HFFc6 (cell line): ENCODE measurements at places on chromosomes 4 and X. TPM values are rescaled to one million over a fixed set of nuclear protein-coding genes. Genes with fewer than 3 reads are reported as not detected.

- no peak for DNase-seq
Observed at GRCh38 chrX:135009838-135010237, 12.5 kb downstream of the RTL8B start.

Gene RHOXF2
- not detected in 2 replicates for total RNA-seq

- peak; percentile 23 for DNase-seq
Observed at GRCh38 chr4:109826719-109827118, 1.1 kb upstream of the RRH start.

DNA sequence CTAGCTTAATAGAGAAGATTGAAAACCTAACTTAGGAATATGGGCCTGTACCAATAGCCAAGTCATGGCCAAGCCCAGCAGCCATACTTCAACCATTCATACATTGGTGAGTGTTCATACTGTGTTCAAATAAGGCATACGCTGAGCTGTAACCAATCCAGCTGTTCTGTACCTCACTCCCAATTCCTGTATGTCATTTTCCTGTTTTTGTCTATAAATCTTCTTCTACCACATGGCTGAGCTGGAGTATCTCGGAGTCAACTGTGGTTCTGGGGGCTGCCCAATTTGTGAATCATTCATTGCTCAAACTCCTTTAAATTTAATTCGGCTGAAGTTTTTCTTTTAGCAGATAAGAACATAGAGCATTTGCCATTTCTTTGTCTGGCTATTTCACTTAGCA, 195.3 kb upstream of the ANKRD50 start:
- peak; percentile 84 for DNase-seq

GRCh38 chr4:107564326-107564725, 155.7 kb downstream of the PAPSS1 start:
- DNase-seq, result no peak

GRCh38 chr4:152951348-152951747, 15.2 kb downstream of the FHDC1 start:
- DNase-seq, result no peak

DNA sequence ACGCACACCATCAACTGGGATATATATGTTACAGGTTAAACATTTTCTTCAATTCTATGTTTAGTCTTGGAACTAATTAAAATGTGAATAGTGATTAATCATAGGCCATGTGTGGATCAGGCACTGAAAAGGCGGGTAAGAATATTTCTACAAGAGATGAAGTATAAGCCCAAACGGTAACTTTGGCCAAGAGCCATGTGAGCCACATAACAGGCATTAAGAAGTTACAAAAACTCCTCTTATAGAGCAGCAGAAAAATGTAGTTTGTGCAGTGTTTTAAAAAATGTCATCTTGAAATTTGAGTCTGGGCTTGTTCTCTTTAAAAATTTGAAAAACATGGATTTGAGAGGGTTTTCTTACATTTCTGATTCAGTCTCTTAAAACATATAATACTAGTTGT, 521.8 kb upstream of the DIPK2B start:
- DNase-seq, result no peak

- no peak for DNase-seq
Observed at GRCh38 chrX:133473451-133473850, 58.2 kb upstream of the GPC4 start.

DNA sequence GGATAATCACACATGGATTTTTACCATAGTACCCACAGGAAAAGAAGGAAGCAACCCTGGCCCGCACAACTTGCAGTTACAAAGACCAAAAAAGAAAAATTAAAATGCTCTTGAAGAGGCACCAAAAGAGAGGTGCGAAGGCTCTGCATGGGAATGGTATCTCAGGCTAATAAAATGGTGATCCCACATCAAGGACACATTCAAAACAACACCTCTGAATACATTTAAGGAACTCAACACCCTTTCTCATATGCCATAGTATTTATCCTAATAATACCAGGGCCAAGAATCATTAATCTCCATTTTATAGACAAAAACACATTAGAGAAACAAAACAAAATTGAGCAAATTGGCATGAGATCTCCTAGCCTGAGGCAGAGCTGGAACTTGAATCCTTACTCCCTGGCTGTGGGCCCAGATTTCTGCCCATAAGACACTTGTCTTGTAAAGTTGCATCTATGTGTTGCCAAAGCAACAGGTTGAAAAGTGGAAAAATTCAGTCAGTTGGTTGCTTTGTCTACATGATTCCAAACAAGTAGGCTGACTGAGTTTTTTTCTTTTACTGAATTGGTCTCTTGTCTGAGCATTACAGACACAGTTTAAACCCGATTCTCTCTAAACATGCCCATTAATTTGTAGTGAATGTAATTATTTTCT, 33.5 kb downstream of the GUCY2F start:
- DNase-seq, result no peak

- DNase-seq, result no peak
Observed at GRCh38 chr4:39032218-39033085, at the start of gene TMEM156. TSS of gene TMEM156 (minus strand) at chr4:39032409. CDS start at chr4:39032313, 96 bp downstream.

GRCh38 chr4:7361280-7361895, 73.3 kb downstream of the PSAPL1 start:
- DNase-seq, result no peak

Gene RAI2
- total RNA-seq, result not detected in 3 replicates

- DNase-seq, result no peak
Observed at GRCh38 chr4:89899854-89900253, 5.2 kb downstream of the MMRN1 start.

Gene BEND4
- total RNA-seq, result not detected in 3 replicates

Gene LDOC1
- total RNA-seq, result 14.3 to 80.4 TPM (median 59.9 TPM) in 3 replicates

- DNase-seq, result no peak
Observed at GRCh38 chrX:151713849-151714248, 2.0 kb upstream of the FATE1 start.

- DNase-seq, result no peak
Observed at GRCh38 chr4:164768516-164768915, 14.6 kb downstream of the SMIM31 start.

GRCh38 chr4:81666491-81666890, 194.8 kb upstream of the RASGEF1B start:
- DNase-seq, result no peak

- DNase-seq, result no peak
Observed at GRCh38 chr4:10130178-10130888, 13.7 kb upstream of the WDR1 start.

DNA sequence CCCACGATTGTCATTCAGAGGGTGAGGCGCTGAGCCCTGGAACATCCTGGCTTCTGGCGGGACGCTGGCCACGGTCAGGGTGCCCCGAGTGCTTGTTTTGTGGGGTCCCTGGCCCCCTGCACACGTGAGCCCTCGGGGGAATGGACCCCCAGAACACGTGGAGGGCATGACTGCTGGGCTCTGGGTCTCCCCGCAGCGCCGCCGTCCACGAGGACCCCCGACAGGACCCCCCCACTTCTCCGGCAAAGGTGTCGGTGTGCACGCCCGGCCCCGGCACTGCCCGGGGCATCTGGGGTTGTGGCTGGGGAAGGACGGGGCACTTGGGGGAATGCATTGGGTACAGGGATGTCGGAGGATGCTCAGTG, 13.9 kb upstream of the GTPBP6 start:
- no peak for DNase-seq

GRCh38 chrX:15646031-15646430, 18.6 kb downstream of the CLTRN start:
- no peak for DNase-seq

GRCh38 chr4:109820563-109820962, 5.0 kb downstream of the GAR1 start:
- no peak for DNase-seq

DNA sequence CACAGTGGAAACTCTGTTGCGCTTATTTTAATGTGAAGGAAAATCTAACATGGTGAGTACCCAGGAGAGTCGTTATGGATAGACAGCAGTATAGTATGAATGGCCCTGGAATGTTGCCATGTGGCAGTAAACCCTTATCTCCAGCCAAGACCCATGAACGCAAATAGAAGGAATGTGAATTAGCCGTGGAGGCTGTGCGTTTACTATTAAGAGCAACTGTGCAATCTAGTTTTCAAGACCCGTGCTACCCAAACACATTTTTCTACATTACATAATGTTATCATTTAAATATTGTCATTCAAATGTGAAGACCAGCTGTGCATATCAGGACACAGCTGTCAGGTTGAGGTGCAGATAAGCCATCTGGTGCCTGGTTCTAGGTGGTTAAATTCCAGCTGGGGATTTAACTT, 13.3 kb upstream of the AGA start:
- DNase-seq, result no peak

Gene TMPRSS11E
- not detected in 2 replicates for total RNA-seq

DNA sequence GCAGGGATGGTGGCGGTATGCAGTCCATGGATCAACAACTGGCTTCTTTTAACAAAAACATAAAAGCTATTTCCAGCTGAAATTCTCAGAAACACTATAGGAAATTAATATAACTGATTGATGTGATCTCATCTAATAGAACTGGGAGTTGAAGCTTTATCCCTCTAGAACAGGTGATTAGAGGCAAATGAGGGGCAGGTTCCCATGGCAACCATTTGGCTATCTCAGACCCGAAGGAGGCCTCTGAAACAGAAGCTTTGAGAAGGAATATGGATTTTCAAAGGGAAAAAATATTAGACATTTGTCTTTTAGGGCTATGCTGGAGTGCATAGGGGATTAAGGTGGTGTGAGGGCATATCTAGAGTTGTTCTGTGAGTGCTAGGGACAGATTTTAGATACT, 50.0 kb downstream of the IGSF1 start:
- no peak for DNase-seq

Gene PROM1
- 0.34 TPM in 1 of 3 replicates, not detected in the others for total RNA-seq

Gene CLGN
- total RNA-seq, result 0.27 to 0.56 TPM (median 0.29 TPM) in 3 replicates

Gene ERAS
- not detected in 3 replicates for total RNA-seq

GRCh38 chr4:95761426-95761825, 78.5 kb upstream of the PDHA2 start:
- no peak for DNase-seq

Gene SCRG1
- not detected in 3 replicates for total RNA-seq

GRCh38 chr4:12409507-12410190, 981.0 kb upstream of the HS3ST1 start:
- DNase-seq, result no peak

- no peak for DNase-seq
Observed at GRCh38 chr4:48129307-48130014, 4.6 kb downstream of the TXK start.

Gene STATH
- total RNA-seq, result not detected in 3 replicates

Gene GAGE12F
- total RNA-seq, result not detected in 3 replicates

GRCh38 chr4:1628892-1629698, 55.0 kb downstream of the FAM53A start:
- peak; percentile 22 for DNase-seq

GRCh38 chr4:167176723-167177367, 57.4 kb downstream of the SPOCK3 start:
- no peak for DNase-seq

Gene ANOS1
- total RNA-seq, result 0.11 to 0.12 TPM in 2 of 3 replicates, not detected in the other

DNA sequence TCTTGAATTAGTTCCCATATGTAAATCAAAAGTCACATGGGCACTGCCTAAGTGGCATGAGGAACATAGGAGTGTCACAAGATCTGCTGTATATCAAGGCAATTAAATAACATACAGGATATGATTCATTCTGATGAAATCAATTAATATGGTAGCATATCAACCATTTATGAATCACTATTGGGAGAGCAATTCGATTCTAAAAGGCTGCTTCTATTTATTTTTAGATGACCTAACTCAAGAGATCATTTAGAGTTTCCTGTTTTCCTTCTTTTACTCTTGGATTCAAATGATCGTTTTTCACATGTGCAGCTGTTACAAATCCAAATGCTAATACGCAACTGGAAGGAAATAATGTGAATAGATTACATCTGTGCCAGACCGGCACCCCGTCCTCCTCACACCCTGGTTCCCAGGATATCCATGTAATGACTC, 81.9 kb downstream of the HCCS start:
- no peak for DNase-seq

Gene CFI
- total RNA-seq, result not detected in 2 replicates

DNA sequence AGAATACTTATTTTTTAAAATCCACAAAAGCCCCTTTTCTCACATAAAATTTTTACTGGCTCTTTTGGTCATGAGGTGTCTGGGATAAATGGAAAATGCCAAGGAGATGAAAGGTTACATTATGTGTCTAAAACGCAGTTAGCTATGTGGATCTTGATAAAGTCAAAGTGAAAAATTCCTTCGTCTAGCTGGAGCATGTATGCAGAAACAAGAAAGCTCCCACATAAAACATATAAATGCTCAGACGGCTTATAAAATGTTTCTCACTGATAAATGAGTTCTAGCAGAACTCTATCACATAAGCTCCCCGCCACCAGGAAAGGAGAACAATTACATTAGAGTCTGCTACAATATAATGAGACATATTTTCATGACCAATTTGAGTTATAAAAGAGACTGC, 83.8 kb downstream of the TBC1D9 start:
- DNase-seq, result no peak

DNA sequence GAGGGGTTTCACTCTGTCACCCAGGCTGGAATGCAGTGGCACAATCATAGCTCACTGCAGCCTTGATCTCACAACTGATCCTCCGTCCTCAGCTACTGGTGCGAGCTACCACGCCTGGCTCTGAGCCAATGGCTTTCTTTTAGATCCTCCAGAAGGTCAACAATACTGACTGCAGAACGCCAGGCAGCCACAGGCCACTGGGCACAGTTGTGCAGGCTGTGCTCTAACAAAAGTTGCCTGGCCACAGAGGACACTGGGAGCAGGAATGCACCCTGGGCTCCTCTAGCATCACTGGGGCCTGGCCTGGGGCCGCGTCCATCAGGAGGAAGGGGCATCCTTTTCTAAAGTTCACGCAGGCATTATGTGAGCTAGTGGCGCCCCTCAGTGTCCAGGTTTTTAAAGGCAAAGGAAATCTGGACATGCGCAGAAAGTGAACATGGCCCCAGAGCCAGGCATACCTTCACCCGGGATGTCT, 14.9 kb upstream of the PORCN start:
- peak; percentile 35 for DNase-seq

- DNase-seq, result no peak
Observed at GRCh38 chrX:134373736-134374135, 86.2 kb upstream of the HPRT1 start.

- no peak for DNase-seq
Observed at GRCh38 chrX:17475449-17476217, 100.6 kb downstream of the NHS start.

Gene EPHA5
- total RNA-seq, result not detected in 3 replicates
